Amniotic epithelial cell (primary cell): ENCODE measurements at places on chromosomes 1 and 21.

DNA sequence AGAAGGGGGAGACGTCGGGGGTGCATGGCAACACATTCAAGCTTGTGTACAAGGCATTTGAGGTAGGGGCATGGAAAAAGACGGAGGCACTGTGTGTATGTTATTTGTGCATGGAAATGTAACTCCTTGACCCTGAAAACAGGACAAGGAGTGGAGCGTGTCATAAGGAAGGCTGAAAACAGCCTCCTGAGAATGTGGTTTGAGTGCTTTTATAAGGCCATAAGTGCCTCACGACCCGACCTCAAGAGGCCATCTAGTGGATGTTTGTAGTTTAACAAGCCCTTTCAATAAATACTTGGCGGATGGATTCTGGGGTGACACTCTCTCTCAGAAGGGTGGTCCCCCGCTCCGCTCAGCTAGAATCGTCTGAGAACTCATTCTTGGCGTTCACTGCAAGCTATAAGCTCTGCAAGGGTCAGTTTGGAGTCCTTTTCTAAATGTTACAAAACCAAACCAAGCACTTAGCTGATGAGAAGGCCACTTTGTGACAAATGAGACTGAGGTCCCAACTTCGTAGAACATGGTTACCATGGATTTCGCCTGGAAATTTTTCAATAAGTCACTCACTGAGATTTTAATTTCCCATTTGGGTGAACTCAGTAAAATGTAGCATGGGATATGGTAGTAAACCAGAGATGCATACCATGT lies 38.8 kb upstream of the CLCA4 start:
- peak; percentile 54 for DNase-seq

DNA sequence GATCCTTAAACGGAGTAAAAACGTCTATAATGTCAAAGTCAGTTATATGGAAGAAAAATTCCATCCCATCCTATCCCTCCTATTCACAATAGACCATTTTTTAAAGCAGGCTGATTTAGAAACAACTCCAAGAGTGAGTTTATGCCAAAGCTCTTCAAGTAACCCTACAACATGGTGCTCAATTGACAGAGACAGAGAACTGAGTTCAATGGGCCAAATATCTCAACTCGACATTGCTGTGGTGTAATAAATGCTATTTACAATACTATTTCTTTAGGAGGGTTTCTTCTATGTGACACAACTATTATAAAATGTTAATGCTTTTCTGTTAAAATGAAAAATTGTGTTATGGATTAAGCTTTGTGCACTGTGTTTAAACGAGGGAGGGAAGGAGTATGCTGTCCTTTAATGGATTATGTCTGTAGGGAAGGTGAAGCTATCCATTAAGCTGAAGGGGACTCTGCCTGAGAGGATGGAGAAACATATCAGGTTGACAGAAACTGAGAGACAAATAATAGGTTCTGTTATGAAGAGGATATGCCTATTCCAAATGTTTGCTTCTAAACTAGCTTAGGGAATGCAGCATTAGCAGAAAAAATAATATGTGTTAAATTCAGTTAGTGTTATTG lies 362.5 kb upstream of the CHRM3 start:
- DNase-seq: no peak

DNA sequence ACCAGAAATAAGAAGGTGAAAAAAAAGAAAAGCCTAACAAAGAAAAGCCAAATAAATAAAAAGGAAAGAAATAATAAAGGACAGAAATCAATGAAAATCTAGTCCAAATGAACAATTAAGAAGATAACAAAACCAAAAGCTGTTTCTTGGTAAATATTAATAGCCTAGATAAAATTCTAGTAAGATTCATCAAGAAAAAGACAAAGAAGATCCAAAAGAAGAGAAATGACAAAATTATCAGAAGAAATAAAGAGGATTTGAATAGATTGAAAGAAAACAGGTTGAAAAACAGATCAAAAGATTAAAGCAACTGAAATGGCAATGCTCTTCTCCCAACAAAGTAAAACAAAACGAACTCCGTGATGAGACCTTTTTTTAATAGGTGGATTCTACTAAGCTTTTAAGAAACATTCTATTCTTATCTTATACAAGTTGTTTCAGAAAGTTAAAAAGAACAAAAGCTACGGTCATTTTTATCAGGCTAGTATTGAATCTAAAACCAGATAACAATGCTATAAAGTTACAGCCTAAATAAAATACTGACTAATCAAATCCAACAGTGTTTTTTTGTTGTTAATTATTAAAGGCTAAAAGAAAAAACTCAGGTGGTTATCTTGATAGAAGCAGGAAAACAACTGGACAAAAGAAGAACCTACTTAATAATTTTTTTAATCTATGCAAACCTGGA lies 50.9 kb downstream of the ENAH start:
- DNase-seq: no peak

- DNase-seq: no peak
Measured at GRCh38 chr1:8598783-8599182, 218.7 kb downstream of the RERE start.

DNA sequence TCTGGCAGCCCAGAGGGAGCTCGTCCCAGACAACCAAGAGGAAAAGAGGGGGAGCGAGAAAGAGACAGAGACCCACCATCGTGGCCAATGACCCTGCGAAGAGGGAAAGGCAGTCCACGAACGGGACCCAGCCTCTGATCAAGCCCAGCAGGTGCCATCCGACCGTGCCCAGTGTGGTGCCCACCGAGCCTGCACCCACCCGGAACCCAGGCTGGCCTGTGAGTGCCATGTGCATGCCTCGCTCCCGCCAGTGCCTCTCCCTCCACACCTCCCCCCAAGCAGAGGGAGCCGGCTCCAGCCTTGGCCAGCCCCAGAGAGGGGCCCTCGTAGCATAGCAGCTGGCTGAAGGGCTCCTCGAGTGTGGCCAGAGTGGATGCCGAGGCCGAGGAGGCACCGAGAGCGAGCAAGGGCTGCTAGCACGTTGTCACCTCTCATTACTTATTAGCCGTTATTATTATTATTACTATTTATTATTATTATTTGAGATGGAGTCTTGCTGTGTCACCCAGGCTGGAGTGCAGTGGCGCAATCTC lies 130.7 kb upstream of the CHRM3 start:
- no peak for DNase-seq

DNA sequence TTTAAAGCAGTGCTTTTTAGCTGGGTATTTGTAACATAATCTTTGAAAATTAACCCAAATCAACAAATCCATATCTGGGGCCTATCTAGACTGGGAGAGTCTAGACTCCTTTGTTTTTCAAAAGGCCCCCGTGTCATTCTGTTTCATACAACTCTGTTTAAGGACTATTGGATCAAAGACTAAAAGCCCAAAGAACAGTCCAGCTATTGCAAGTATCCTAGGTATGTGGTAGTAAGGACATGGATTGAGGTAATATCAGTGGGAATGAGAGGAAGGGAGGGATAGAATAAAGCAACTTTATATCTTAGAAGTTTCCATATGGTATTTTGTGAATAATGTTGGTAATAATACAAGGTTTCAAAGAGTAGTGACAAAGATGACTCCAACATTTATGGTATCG lies 18.2 kb downstream of the KIF1B start:
- DNase-seq: no peak

DNA sequence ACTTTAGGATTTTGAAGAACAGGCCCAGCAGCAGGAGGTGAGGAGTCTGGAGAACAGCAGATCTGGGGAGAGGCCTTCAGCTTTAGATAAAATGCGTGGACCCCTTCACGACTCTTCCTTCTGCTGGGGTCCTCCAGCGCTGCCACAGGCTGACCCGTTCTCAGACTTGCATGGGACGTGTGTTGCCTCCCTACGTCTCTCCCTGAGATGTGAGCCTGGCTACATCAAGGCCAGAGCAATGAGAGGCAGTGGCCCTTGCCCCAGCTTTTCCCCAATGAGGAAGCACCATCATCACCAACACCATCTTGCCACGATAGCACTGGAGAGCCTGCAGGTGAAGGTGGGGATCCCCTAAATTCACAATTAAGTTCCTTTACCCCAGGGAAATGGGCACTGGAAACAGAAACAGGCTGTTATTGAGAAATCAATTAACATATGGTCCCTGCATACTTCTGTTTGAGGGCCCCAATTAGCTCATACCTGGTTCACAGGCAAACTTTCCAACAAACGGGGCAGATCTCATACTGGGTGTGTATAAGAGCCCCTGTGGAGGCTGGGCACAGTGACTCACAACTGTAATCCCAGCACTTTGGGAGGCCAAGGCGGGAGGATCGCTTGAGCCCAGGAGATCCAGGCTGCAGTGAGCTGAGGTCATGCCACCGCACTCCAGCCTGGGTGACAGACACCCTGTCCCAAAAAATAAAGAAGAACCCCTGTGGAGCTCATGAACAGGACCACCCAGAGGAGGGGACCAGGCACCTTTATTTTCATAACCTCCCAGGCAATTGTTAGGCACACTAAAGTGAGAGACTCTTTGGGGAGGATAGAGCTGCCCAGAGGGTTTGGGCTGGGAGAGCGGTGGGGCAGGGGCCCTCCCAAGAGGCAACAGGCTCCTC lies 12.1 kb upstream of the ADAMTSL4 start:
- no peak for DNase-seq

DNA sequence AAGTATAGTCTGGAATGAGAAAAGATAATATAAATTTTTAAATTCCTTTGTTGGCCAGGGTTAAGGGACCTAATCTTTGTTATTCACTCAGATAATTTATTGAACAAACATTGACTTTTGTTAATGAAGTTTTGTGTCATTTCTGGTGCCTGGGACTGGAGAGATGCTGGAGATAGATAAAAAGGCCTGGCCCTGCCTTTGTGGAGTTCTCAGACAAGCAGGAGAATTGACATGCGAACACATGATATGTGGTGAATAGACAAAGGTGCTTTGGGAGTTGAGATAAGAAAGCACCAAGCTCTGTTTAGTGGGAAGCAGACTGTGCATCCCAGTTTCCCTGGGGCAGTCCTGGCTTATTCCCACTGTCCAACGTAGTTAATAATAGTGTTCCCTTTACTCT lies 8.5 kb downstream of the C1orf21 start:
- DNase-seq: no peak

DNA sequence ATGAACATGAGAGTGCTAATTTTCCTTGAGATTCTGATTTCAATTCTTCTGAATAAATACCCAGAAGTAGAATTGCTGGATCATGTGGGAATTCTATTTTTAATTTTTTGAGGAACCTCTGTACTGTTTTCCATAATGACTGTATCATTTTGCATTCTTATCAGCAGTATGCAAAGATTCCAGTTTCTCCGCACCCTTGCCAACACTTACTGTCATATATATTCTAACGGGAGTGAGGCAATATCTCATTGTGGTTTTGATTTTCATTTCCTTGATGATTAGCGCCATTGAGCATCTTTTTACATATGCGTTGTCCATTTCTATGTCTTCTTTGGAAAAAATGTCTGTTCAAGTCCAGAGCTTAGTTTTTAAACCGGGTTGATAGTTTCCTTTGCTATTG lies 33.2 kb downstream of the VCAM1 start:
- peak; percentile 19 for DNase-seq

- no peak for DNase-seq
Measured at GRCh38 chr21:26539566-26539965, 33.5 kb downstream of the CYYR1 start.

GRCh38 chr1:147812799-147813198 lies 52.4 kb upstream of the GJA5 start:
- no peak for DNase-seq

- DNase-seq: no peak
Measured at GRCh38 chr1:201683397-201683796, 144.5 kb downstream of the NAV1 start.

DNA sequence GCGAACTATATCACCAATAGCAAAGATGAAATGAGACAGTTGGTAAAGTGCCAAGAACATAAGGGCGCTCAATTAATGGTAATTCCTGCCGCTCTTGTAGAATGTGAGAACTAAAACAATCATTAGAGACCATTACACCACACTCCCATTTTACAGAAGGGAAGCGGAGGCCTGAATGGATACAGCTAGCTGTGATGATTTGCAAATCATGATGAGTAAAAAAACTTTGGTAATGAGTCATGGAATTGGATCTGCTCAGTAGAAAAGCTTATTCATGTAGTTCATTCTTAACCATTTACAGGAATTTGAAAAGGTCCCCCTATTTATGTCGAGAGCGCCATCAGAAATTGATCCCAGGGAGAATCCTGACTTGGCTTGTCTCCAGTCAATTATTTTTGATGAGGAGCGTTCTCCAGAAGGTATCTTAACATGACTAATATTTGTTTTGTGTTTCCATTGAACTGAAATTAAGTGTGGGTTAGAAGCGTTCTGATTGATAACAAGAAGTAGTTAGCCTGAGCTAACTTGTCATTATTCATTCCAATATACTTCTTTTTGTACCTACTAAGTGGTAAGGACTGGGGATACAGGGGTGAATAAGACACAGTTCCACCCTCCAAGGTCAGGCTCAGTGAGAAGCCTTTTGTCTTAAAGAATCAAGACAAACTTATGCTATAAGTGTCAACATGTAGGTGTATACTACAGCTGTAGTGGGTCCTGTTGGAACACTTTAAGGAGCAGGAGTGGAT lies 812 bp downstream of the TTC4 start:
- peak; percentile 63 for DNase-seq

GRCh38 chr1:247102381-247102780 lies 1.8 kb downstream of the ZNF669 start:
- DNase-seq: peak; percentile 16

DNA sequence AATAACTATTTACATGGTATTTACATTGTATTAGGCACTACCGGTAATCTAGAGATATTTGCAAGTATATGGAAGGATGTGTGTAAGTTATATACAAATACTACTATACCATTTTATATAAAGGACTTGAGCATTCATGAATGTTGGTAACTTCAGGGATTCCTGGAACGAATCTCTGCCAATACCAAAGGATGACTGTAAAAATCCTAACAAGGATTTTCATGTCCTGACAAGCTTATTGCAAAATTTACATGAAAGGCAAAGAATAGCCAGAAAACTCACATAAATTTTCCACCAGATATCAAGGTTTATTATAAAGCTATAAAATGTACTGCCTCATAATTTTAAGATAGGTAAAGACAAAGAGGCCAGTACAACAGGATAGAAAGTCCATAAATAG lies 325.2 kb upstream of the NRIP1 start:
- no peak for DNase-seq

GRCh38 chr1:47901001-47901575 lies 96.1 kb downstream of the TRABD2B start:
- no peak for DNase-seq

DNA sequence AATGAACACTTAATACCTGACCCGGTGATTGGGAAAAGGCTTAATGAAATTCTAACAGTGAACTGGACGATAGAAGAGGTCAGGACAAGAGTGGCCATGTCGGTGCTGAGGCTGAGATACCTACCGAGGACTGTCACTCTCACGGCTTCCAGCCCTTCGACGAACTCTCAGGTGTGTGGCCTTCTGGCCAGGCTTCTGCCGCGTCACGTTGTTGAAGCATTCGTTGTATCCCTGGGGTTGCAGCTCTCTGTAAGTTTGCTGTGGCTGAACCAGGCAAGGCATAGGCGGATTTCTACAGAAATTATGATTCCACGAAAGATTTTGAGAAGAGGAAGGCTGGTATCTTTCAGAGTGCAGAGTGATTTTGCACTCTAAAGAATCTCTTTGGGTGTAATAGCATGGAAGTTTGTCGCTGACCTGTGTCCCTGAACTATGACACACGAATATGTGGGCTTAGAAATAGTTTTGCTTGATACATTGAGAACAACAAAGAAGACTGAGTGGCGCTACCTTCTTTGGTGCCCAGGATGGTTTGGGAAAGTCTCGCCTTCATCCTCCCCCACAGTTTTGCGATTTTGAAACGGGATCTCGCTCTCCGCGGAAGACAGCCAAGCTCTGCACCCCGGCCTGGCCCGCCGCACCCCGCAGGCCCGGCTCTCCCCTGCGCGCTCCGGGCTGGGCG lies 403 bp upstream of the EPHX4 start:
- DNase-seq: no peak
